ENCODE measurements at places on chromosomes 1 and 21.

- no peak for DNase-seq
Observed at GRCh38 chr1:231279683-231280082, 38.7 kb downstream of the GNPAT start.

DNA sequence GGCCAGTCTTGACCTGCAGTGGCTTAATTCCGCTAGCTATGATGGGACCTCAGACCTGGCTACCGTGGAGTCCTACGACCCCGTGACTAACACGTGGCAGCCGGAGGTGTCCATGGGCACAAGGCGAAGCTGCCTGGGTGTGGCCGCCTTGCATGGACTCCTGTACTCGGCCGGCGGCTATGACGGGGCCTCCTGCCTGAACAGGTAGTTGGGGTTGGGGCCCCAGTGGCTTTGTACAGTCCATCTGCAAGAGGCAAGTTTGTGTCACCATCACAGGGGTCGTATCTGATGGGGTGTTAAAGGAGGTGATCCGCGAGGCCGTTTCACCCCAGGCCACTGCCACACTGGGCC, 2.9 kb downstream of the KLHL17 start:
- no peak for DNase-seq

- DNase-seq = no peak
Observed at GRCh38 chr1:16143566-16144324, 12.1 kb downstream of the EPHA2 start.

DNA sequence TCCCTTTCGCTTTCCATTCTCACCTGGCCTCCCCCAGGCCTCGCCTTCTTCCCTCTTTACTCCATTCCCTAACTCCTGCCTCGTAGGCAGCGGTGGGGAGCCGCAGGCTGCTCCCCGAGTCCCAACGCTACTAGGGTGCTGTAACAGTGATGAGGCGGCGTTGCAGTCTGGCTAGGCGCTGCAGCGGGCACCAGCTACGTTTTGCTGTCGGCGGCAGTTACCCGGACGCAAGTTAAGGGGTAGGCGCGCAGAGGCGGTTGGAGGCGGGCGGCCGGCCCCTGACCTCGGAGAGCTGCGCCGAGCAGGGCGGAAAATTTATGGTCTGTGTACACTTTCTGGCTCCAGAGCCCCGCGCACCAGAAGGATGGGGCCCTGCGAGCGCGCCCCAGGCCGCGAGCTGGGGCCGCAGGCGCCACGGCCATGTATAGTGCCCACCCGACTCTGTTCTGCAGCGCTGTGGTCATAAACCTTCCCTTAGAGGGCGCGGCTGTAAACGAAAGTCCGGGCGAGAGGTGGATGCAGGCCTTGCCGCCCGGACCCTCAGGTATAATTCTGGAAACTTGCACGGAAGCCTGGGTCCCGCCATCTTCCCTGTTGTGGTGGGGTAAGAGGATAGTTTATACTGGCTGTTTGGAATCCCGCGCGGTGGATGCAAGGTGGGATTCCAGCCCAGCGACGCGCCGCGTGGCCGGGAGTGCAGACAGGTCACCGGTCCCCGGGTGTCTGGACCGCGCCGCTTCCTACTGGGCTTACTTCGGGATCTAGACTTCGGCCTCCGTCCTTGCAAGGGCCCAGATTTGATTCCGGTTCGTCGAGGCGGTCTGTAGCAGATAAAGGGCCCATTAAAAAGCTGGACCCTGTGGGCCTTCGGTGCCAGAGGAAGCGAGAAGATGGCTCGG, 15.0 kb downstream of the HLX start:
- no peak for DNase-seq

DNA sequence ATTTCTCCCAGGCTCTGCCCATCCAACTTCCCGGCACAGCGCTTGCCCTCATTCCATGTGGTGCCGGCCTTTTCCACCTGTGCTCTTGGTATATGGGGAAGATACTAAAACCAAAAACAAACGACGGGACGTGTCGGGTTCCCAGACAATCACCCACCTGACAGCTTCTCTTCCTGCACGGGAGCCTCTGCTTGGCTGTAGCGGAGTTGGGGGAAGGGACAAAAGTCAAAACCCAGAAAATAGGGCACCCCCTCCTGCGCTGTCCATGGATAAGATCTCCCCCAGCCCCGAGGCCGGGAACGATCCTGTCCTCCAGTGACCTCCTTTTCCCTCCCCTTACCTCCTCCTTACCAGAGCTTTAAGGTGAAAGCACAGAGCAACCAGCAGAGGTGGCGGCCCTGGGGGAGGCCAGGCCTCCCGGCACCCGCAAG, 640 bp downstream of the JTB start:
- DNase-seq = no peak

Data from iPS DF 19.7 (cell line).